Esophagus mucosa (tissue), 1 donor: ENCODE measurements at places on chromosomes 12 and 14. TPM values are rescaled to one million over a fixed set of nuclear protein-coding genes. Genes with fewer than 3 reads are reported as not detected.

PYGL gene
- 138 TPM for total RNA-seq

KRT2 gene
- not detected for total RNA-seq

NR1H4 gene
- not detected for total RNA-seq

GPR132 gene
- total RNA-seq, result 0.36 TPM

RPL10L gene
- total RNA-seq, result not detected

RNASE3 gene
- not detected for total RNA-seq

NGB gene
- total RNA-seq, result not detected

PAX9 gene
- total RNA-seq, result 83.6 TPM

SLC24A4 gene
- total RNA-seq, result 0.04 TPM

IL23A gene
- total RNA-seq, result 1.8 TPM

DDX54 gene
- 46.6 TPM for total RNA-seq

M6PR gene
- 82.1 TPM for total RNA-seq

TUNAR gene
- not detected for total RNA-seq

COX14 gene
- total RNA-seq, result 37.9 TPM
